Cardiac muscle cell (in vitro differentiated cells and primary cell): ENCODE measurements at places on chromosomes 13 and 19.
A peak's percentile ranks its signal among the peaks of the same experiment; 100 is the strongest.

- no peak for DNase-seq
- H3K27me3 ChIP-seq, result no peaks in the 10 kb centered on the region
- H3K4me1 ChIP-seq, result peaks cover 15% of the 10 kb centered on the region
Measured at GRCh38 chr19:42068361-42068755, 1.6 kb downstream of the GRIK5 start.

GRCh38 chr19:815775-816499 lies 5.8 kb downstream of the PLPPR3 start:
- no peak for DNase-seq
- peaks cover 22% of the 10 kb centered on the region for H3K36me3 ChIP-seq
- no peak overlapping the region for H3K4me3 ChIP-seq
- no peaks in the 10 kb centered on the region for H3K4me1 ChIP-seq
- H3K27ac ChIP-seq, result no peak overlapping the region
- no peaks in the 10 kb centered on the region for H3K27me3 ChIP-seq

GRCh38 chr13:72959643-72960042 lies 99.2 kb upstream of the KLF5 start:
- H3K4me3 ChIP-seq, result no peak overlapping the region
- no peaks in the 10 kb centered on the region for H3K4me1 ChIP-seq
- H3K27me3 ChIP-seq, result no peaks in the 10 kb centered on the region

- no peak overlapping the region for H3K4me3 ChIP-seq
- no peak overlapping the region for H3K27ac ChIP-seq
- no peaks in the 10 kb centered on the region for H3K4me1 ChIP-seq
- no peak for DNase-seq
- no peaks in the 10 kb centered on the region for H3K27me3 ChIP-seq
Measured at GRCh38 chr19:11321191-11322126, 18.0 kb downstream of the RAB3D start.

- no peak overlapping the region for H3K4me3 ChIP-seq
- no peak for DNase-seq
- no peak overlapping the region for H3K27ac ChIP-seq
- H3K4me1 ChIP-seq, result no peaks in the 10 kb centered on the region
- no peaks in the 10 kb centered on the region for H3K27me3 ChIP-seq
- no peaks in the 10 kb centered on the region for H3K36me3 ChIP-seq
Measured at GRCh38 chr13:90070362-90070761, 1277.1 kb upstream of the MIR17HG start.

- H3K27me3 ChIP-seq, result peaks cover 5% of the 10 kb centered on the region
- no peak overlapping the region for H3K27ac ChIP-seq
- peak overlapping the region; percentile 36 for H3K4me3 ChIP-seq
- no peaks in the 10 kb centered on the region for H3K36me3 ChIP-seq
- peaks cover 3% of the 10 kb centered on the region for H3K4me1 ChIP-seq
Measured at GRCh38 chr19:54430306-54431254, 15.3 kb downstream of the TTYH1 start.

GRCh38 chr19:46000491-46001246 lies 5.4 kb downstream of the CCDC61 start:
- H3K36me3 ChIP-seq, result no peaks in the 10 kb centered on the region
- peak overlapping the region; percentile 28 for H3K4me3 ChIP-seq
- H3K27ac ChIP-seq, result no peak overlapping the region
- peak; percentile 67 for DNase-seq
- peaks cover 12% of the 10 kb centered on the region for H3K27me3 ChIP-seq
- H3K4me1 ChIP-seq, result no peaks in the 10 kb centered on the region

- no peaks in the 10 kb centered on the region for H3K36me3 ChIP-seq
- peaks cover 18% of the 10 kb centered on the region for H3K27me3 ChIP-seq
- no peak overlapping the region for H3K4me3 ChIP-seq
- peaks cover 15% of the 10 kb centered on the region for H3K4me1 ChIP-seq
- H3K27ac ChIP-seq, result no peak overlapping the region
Measured at GRCh38 chr19:30861919-30862318, 487.3 kb downstream of the TSHZ3 start.

GRCh38 chr13:50796463-50796862 lies 47.0 kb downstream of the DLEU7 start:
- peaks cover 7% of the 10 kb centered on the region for H3K4me1 ChIP-seq
- no peaks in the 10 kb centered on the region for H3K27me3 ChIP-seq
- no peak overlapping the region for H3K27ac ChIP-seq
- DNase-seq, result no peak
- H3K36me3 ChIP-seq, result no peaks in the 10 kb centered on the region
